ENCODE measurements at places on chromosomes 12 and 14.
A peak's percentile ranks its signal among the peaks of the same experiment; 100 is the strongest.

DNA sequence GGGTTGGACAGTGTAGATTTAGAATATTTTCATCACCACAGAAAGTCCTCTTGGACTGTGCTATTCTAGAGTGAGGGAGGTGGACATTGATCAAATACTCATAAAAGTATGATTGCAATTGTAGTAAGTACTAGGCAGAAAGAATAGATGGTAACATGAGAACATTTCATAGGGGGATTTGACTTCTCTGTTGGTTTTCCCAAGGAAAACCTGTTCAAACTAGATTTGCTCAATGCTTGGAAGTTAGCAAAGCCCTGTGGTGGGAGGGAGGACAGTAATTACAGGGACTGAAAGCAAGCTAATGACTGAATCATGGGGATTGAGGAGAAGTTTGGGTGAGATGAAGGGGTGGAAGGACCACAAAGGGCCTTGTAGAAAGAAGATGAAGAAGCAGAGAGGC is 24.4 kb upstream of the EID3 start:
- no peak for DNase-seq

- no peak for DNase-seq
Measured at GRCh38 chr12:57226588-57227314, 2.8 kb upstream of the SHMT2 start.

GRCh38 chr12:114269153-114269552 is 136.8 kb downstream of the TBX5 start:
- no peak for DNase-seq

GRCh38 chr14:78007160-78007559 is 163.0 kb upstream of the NRXN3 start:
- DNase-seq, result no peak

DNA sequence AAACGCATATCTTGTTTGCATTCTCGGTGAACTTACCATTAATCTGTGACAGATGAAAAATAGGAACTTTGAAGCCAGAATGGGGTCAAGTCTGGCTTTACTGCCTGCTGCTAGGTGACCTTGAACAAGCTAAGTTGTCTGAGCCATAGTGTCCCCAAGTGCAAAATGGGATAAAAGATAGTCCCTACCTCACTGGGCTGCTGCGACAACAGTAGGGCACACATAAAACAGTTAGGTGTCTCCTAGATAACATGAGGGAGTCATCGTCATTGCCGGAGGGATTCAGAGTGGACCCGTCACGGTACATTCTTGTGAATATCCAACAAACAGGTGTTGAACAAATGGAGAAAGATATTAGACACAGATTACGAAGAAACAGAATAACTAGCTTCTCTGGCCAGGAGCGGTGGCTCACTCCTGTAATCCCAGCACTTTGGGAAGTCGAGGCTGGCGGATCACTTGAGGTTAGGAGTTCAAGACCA is 71.2 kb downstream of the NINJ2 start:
- no peak for DNase-seq

- DNase-seq, result peak; percentile 77
Measured at GRCh38 chr12:13094367-13094766, 9.1 kb downstream of the GSG1 start.

DNA sequence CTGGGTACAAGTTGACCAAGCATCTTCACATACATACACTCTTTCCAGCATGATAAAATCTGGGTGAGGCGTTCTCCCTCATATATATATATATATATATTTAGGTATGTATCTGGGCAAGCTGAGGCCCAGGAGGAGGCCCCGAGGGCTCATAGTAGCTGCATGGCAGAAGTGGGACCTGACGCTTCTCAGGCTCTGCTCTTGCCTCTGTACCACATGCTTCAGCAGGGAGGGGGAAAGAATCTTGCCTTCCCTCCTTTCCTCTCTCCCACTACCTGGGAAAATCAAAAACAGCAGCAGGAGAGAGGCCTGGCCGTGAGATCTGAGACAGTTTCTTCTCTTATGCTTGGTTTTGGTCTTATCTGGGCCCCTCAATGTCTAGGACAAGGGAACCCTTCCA is 9.2 kb downstream of the PPP1R1A start:
- no peak for DNase-seq

DNA sequence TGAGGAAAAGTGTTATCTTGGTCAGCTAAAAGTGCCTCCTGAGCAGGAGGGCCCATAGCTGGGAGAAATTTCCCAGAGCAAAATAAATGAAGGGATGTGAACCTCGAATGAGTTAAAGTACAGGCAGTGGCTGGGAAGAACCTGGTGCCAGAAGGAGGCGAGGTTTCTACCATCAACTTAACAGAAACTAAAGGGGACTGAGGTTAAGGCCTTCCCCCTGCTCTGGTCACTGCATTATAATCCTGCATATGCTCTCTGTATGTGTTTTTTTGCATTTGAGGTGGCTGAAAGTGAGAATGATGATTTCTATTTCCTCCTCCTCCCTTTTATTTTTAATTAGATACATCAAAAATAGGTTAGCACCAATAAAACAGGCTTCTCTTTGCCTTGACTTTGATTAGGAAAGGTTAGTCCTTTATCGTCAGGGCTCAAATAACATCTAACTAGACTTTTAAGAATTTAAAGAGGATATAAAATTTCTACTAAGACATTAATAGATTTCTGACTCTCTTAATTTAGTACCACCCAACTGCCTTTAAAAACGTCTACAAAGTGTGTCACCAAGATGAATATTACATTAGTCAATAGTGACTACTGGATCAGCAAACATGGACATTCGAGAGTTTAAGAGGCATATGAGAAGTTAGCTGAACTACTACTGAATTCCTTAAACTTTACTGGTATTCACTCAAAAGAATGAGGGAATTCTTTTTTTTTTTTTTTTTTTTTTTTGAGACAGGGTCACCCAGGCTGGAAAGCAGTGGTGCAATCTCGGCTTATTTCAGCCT is 49.2 kb downstream of the GALNT4 start:
- DNase-seq, result no peak

- DNase-seq, result no peak
Measured at GRCh38 chr14:67016856-67017255, 172.4 kb upstream of the GARIN2 start.

GRCh38 chr12:95970905-95971304 is 25.2 kb downstream of the HAL start:
- no peak for DNase-seq

DNA sequence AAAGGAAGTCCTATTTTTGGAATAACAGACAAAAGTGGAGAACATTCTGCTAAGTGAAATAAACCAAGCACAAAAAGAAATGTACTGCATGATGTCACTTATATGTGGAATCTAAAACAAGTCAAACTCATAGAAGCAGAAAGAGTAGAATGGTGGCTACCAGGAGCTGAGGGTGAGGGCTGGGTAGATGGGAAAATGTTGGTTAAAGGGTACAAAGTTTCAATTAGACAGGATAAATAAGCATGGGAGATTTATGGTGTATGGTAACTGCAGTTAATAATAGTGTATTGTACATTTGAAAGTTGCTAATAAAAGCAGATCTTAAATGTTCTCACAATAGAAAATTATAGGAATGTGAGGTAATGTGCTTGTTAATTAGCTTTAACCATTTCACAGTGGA is 12.8 kb downstream of the LUM start:
- DNase-seq, result peak; percentile 11

DNA sequence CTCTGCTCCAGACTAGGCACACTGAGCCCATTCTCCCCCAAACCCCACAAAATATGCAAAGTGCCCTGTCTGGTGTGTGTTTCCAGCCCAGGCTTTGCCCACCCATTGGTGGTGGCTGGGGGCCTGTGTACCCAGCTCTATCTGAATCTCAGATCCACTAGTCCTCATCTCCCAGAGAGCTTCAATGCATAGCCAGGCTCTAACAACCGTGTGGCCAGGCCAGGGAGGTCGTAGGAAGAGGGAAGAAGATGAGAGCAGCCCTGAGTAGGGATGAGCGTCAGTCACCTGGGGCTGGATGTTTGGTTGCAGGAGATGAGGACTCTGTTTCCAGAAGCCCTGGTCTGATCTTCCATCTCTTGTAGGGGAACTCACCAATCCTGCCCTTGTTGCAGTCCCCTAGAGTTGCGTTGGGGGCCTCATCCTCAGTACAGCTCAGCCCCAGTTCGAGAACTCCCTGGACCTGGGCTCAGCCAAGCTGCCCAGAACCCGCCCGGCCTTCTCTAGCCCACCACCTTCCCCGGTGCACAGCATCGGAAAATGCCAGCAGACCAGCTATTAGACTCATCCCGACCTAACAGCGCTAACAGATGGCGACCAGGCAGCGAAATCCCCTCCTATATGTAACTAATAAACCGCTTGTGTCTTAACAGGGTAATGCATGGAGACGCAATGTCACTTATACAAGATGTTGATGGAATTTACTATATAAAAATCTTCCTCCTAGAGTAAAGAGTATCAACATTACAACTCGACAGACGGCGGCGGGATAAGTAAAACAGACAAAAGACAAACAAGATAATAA is 3.2 kb upstream of the LHX5 start:
- no peak for DNase-seq

- DNase-seq, result no peak
Measured at GRCh38 chr12:82174936-82175335, 183.3 kb downstream of the CCDC59 start.

DNA sequence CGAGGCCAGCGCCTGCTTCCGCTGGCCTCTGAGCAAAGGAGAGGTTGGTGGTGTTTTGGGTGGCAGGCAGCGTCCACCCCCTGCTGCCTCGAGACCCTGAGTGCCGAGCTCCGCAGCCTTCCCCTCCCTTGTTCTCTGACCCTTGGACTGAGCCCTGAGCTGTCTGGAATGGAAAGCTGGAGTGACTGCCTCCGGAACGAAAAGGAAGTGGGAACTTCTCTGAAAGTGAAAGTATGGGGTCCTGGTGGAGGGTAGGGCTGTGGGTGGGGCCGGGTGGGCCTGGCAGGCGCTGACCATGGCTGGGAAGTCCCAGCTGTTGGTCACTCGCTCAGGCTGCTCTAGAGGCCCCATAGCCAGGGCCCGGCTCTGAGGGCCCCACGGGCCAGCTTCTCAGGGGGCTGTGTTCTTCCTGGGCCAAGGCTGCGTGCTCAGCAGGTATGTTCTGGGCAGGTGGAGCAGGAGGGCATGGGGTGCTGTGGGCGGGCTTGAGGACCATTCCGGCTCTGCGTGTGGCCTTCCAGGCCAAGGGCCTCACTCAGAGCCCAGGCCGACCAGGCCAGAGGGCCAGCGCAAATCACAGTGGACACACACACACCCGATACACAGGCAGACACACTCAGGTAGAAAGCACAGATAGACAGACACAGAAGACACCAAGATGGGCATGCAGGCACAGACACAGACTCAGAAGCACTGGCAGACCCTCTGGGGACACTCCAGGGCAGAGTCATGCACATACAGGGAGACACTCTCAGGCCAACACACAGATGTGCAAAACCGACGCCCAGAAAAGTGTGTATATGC is at the start of gene EXOC3L4:
EXOC3L4 (plus strand) TSS at position 320 of the 804 bp plus-strand sequence. CDS start 5,495 bp downstream, outside the sequence.
- DNase-seq, result no peak

GRCh38 chr12:52355176-52355575 is 12.1 kb downstream of the KRT85 start:
- no peak for DNase-seq

DNA sequence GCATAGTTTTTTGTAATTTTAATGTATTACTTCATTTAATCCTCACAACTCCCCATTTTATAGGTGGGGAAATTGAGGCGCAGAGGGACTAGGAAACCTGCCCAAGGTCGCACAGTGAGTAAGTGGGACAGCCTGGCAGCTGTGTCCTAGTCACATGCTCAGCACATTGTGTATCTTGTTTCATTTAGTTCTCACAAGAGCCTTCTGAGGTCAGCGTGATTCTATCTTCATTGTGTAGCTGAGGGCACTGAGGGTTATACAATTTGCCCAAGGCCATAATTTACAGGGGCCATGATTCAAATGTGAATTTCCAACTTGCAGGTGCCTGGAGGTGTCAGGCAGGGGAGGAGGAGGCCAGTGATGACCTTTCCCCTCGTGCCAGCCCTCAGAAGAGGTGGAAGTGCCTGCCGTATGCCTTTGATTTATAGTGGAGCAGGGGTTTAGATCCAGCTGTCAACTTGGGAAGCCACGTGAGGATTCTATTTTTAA is 30.3 kb upstream of the SMOC1 start:
- DNase-seq, result no peak

- DNase-seq, result peak; percentile 73
Measured at GRCh38 chr12:27190761-27191160, 53.3 kb upstream of the STK38L start.

- DNase-seq, result peak; percentile 99
Measured at GRCh38 chr14:104752735-104753527, at the start of gene SIVA1. Gene SIVA1 (plus strand): TSS chr14:104753147. CDS start chr14:104753202, 55 bp downstream.

- DNase-seq, result peak; percentile 54
Measured at GRCh38 chr14:70890826-70891659, 16.2 kb upstream of the PCNX1 start.

- peak; percentile 36 for DNase-seq
Measured at GRCh38 chr12:107399046-107399445, 286.6 kb upstream of the PWP1 start.

DNA sequence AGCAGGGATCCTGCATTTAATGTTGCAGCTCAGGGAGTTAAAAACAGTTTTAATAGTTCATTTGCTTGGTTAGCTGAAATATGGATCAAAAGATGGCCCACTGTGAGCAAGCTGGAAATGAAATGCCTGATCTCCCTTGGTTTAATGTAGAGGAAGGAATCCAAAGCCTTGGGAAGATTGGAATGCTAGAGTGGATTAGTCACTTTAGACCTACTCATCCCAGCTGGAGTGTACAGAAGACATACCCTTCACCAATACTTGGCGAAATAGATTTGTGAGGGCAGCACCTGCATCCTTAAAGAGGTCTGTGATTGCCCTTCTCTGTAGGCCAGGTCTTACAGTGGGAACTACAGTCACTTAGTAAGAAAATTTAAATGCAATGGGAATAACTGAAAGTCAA is 58.0 kb upstream of the KRAS start:
- DNase-seq, result peak; percentile 89

DNA sequence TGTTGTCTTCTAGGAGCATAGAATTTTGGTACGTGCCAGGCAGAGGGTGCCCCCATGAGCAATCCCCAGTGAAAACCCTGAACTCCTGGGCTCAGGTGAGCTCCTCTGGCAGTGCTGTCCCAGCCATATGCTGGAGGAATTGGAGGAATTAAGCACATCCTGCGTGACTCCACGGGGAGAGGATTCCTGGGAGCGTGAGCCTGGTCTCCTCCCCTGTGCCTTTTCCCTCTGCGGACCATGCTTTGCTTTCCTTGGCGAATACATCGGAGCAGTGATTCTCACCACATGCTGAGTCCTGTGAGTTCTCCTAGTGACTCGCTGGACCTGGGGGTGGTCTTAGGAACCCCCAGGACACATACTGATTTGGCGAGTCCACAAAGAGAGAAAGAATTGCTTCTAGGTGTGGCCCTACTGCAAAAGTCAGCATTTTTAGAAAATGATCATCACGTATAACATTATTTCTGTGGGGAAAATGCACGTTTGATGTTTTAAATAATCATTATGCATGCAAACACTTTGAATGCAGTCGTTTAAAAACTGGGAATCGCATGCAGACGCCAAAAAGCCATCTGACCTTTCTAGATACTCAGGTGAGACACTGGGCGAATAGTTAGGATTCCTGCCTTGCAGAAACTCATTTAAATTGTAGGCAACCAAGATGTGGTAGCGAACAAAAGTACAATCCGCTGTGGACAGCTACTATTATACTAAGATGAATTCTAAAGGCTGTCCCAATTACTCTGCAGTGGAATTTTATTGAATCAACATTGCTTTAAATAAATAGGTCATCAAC is 370.9 kb downstream of the TMEM132D start:
- no peak for DNase-seq

GRCh38 chr14:32707742-32708500 is 230.8 kb upstream of the NPAS3 start:
- no peak for DNase-seq
